ENCODE measurements at places on chromosomes 7 and 10.

DNA sequence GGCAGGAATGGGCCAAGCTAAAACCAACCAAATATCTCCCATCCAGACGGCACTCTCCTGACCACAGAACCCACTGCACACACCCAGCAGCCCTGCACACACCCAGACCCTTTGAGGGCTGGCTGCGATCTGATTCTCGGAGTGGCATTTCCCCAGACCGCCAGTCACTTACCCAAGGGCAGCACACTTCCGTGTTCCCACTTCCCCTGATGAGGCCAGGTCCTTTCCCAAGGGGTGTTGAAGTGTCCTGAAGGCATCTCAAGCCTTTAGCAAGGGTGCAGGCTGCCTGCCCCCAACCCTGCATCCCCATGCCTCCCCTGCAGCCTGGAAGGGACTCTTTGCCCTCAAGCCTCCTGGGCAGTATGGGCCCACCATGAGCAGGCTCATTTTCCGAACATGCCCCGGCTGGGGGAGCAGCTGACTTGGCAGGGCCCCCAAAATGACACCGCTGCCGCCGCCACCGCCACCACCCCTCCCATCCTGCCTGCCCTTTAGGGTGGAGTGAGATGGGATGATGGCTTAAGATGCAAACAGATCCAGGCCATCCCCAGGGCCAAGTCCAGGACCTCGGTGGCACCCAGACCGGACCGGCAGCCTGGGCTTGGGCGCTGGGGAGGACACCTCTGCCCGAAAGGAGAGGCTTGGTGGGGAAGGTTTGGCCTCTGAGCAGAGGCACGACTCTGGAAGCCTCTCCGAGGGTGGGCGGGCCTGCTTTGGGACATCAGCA, 159.8 kb downstream of the NRF1 start:
- no peak for DNase-seq

GRCh38 chr10:44243851-44244510, 140.9 kb downstream of the CXCL12 start:
- DNase-seq: no peak

GRCh38 chr7:3028071-3028757, 15.5 kb downstream of the CARD11 start:
- DNase-seq: no peak

- DNase-seq: no peak
These were observed 31.7 kb upstream of the ANAPC16 start for GRCh38 chr10:72184156-72184555.

- no peak for DNase-seq
These were observed 267.9 kb downstream of the SUGCT start for GRCh38 chr7:40402661-40403060.

DNA sequence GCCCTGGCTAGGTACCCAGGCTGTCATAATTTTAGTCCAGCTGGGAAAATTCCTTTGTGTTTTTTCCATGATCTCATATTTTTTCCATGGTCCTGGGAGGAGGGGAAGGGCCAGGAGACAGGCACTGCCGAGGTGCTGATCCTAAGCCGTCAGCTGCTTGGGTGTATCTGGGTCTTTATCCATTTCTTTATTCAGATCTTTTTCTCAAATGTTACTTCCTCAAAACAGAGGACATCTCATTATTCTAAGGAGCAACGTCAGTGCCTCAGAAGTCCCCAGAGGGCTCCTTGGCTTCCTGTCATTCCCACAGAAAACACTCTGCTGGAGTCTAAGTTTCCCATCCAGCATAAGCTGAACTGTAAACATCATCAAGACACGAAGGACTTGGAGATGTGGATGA, 2.8 kb upstream of the OR6V1 start:
- DNase-seq: no peak

GRCh38 chr7:11779864-11780674, 51.9 kb downstream of the THSD7A start:
- DNase-seq: no peak

- no peak for DNase-seq
These were observed 88.8 kb downstream of the CHST15 start for GRCh38 chr10:124004663-124005004.

GRCh38 chr10:43892062-43892770, 243.5 kb upstream of the ZNF32 start:
- no peak for DNase-seq

GRCh38 chr7:138349841-138350700, 110.0 kb upstream of the TRIM24 start:
- no peak for DNase-seq

- no peak for DNase-seq
These were observed 2.9 kb downstream of the FGFR2 start for GRCh38 chr10:121595351-121595805.

- DNase-seq: no peak
These were observed 2.5 kb upstream of the HABP2 start for GRCh38 chr10:113550365-113550764.

DNA sequence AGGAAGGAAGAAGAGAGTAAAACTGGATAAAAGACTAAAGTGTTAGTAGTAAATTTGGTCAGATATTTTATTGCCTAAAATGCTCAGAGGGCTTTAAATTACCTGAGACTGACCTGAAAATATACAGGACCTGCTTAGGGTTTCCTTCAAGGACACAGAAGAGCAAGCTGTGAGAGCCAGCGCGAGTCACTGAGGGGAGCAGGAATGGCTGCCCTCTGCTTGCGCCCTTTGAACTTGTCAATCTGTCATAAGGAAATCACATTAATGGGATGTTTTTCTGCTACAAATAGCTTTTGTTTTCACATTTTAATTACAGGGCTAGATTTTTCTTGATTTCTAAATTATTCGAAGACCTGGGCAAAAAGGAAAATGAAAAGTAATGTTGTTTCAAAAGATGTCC, 26.9 kb downstream of the DNAJB9 start:
- no peak for DNase-seq

GRCh38 chr7:83494683-83495082, 154.3 kb downstream of the SEMA3E start:
- no peak for DNase-seq

DNA sequence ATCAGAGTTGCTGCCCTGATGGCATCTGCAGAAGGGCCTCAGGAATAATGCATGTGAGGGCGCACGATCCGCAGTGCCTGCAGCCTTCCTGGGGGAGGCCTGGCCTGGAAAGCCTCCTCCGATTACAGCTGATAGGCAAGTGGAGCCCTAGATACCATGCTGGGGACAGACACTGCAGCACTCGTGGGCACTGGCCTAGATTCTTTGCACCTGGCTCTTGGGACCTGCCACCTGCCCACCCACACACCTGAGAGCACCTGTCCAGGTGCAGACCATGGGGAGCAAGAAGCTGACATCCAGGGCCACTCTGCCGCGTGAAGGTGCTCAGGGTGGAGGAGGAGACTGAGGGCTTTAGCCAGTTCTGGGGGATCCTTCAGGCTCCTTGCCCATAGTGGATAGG, 14.8 kb downstream of the YKT6 start:
- no peak for DNase-seq

GRCh38 chr10:97396056-97396455, 5.1 kb downstream of the RRP12 start:
- no peak for DNase-seq

GRCh38 chr7:5625938-5626337, 155.5 kb downstream of the RNF216 start:
- DNase-seq: no peak

DNA sequence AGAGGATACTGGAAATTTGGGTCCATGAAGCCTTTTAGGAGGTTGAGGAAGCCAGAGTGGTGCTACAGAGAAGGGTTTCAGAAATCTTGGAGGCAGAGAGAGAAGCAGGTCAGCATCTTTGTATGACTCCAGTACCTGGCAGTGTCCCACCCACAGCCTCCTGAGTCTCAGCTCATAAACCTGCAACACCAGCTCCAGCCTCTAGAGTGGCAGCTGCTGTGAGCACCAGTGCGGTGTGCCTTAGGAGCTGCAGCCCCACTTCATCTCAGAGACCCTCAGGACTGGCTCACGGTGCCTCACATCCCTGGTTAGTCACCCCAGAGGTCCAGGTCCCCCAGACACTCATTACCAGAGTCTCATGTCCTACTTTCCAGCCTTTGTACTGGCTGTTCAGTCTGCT, 84.8 kb upstream of the PRKAR2B start:
- no peak for DNase-seq

DNA sequence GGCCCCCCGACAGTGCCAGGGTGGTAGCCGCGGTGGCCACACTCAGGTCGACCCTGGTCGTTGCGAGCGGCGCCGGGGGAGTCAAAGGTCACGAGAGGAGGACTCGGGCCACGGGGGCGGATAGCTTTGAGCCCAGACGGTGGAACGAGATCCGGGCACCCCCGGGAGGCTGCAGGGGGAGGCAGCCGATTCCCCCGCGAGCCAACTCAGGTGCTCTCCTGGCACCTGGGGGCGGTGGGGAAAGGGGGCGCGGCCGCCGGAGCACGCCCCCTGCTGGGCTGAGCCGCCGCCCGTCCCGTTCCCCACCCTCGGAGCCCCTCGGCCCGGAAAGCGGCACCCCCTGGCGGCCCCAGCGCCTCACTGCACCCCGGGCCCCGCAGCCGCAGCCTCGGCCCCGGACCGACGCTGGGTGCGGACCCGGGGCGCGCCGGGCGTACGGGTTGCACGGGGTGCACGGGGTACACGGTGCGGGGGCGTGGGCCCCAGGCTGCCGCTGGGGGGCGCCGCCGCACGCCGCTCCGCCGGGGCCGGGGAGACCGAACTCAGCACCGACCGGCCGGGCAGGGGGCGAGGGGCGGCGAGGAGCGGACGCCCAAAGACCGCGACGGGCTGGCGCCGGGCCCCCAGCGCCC, 521 bp upstream of the NYAP1 start:
- peak; percentile 73 for DNase-seq

- no peak for DNase-seq
These were observed 134.0 kb upstream of the TCF7L2 start for GRCh38 chr10:112816033-112816430.

DNA sequence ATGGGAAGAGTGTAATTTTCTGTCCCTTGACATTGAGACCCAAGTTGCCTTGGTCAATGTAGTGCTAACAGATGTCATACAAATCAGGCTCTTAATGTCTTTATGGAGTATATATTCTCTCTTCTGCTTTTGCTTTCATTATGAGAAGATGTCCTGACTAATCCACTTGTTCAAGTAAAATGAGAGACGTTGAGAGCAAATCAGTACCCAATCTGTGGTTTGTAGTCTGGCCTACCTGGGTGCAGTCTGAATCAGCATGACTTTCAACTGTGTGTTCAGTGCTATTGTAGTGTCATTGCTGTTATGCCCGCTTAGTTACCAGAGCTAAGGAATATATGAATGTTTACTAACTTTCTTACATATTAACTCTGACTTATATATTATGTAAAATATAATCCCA, 612.4 kb downstream of the ANKRD7 start:
- DNase-seq: no peak

DNA sequence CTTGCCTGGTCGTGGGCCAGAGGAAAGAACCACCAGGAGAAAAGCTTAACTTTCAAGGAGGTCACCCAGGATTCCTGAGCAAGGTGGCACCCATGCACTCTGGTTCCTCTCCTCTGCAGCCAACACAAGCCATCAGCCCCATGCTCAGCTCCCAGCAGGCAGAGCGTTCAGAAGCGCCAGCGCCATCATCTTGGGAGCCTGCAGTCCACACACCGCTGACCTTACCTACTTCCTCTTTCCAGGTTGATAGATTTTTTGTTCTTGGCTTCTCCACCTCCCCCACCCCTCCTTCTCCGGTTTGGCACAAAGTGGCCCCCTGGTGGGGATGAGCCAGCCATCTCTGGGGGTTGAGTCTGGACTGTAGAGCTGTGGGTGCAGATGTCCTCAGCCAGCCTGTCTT, 1.7 kb upstream of the WDR86 start:
- no peak for DNase-seq

DNA sequence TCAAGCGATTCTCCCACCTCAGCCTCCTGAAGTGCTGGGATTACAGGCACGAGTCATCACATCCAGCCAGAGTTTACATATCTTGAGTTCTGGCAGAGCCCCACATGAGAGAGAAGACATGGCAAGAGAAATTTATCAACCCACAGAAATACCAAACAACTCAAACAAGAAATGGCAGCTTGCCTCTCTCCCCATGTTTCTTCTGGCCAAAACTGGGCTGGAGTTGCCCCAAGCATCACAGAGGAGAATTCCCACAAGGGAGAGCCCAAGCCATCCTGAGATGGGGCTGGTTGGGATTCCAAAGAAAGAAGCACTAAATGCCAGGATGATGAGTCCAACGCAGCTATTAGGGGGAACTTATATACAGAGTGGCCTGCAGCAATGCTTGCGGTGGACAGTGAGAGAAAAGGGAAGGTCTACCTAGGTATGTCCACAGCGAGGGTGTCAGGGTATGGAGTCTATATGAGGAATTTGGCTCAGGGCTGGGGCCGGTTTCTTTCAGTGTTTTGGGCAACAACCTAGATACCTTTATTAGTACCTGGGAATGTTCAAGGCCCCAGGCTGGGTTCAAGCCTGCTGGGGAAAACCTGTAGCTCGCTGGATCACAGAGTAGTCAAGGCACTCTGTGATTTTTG, 14.5 kb upstream of the PAX4 start:
- no peak for DNase-seq

GRCh38 chr7:2913760-2914387, 69.8 kb upstream of the GNA12 start:
- no peak for DNase-seq

DNA sequence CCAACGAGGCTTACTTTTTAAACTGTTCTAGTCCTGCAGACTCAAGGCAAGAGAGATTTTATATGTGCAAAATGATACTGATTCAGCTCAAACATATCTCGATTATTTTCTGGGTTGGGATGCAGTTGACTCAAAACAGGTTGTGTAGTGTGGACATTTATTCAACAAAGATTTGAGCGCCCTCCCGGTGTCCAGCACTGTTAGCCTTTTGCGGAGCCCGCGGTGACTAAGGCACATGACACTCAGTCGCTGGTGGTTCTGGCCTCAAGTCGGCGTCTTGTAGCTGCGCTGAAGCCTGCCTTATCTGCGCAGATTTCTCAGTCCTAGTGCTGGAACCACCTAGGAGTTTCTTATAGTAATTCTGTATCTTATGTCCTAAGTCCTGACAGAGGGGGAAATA, 938 bp upstream of the CADPS2 start:
- no peak for DNase-seq

DNA sequence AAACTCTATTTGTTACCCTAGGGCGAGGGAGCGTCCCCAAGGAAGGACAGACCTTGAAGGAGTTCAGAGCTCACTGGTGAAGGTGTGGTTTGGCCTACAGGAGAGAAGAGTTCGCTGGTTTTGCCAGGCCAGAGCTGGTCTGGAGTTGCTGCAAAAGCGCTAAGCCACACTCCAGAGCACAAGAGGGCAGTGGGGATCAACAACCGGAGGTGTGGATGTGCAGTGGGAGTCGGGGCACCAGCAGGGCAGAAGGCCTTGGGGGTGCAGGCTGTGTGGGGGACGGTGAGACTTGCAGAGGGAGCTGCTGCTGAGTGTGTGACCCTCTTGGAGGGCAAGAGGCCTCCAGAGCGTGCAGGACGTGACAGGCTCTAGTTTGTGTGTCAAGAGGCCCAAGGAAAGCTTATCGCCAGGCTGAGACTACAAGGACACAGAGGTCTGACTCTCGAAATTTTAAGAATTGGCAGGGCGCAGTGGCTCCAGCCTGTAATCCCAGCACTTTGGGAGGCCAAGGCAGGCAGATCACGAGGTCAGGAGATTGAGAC, 14.3 kb upstream of the CUL1 start:
- no peak for DNase-seq

GRCh38 chr7:32058002-32058401, 12.2 kb downstream of the PDE1C start:
- no peak for DNase-seq

GRCh38 chr7:116802746-116803152, 59.6 kb upstream of the CAPZA2 start:
- no peak for DNase-seq
